MCF 10A (cell line): ENCODE measurements at places on chromosomes 3 and 15. TPM values are rescaled to one million over a fixed set of nuclear protein-coding genes. Genes with fewer than 3 reads are reported as not detected.

DNA sequence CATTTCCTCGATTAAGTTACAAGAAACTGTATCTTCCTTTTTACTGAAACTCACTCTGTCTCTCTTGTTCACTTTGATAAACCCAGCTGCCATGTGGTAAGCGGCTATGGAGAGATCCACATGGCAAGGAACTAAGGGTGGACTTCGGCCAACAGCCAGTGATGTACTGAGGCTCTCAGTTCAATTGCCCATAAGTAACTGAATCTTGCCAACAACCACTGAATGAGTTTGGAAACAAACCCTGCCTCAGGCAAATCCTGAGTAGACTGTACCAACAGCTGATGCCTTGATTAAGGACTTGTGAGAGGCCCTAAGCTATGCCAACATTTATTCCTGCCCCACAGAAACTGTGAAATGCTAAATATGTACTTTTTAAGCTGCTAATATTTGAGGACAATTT is 433.5 kb downstream of the PLOD2 start:
- no peak for DNase-seq

DNA sequence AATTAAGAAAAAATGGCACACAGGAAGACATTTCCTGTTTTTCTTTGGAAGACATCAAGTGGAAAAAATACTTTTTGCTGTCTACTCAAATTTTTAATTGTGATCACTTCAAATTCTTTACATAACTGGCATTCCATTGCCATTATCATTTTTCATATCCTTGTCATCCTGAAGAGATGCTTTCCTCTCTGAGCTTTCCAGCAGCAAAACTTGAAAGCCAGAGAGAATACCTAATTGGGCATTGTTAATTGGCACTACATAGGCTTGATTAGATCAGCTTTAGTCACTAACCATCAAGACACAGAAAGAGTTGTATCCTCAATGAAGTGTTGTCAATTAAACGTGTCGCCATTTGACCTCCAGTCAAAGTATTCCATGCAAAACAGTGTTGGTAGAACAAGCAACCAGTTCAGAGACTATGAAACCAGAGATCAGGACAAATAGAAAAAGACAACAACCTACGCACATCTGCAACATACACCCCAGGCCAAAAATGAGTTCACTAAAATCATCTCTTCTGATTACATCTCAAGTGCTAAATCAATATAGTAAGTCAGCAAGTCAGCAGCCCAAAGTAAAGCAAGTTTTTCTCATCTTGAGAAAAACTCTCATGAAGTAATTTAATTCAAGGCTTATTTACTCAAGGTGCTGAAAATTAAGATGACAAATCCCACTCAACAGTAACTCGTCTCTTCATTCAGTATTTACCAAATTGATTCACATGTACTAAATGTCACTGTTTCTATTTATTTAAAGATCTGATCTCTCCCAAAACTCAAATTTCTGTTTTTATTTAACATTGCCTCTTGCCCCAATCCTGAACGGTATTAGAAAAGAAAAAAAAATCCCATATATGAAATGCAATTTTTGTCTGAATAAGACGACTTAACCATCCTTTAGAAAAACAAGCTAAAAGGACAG is 123.0 kb downstream of the SUCLG2 start:
- no peak for DNase-seq

DNA sequence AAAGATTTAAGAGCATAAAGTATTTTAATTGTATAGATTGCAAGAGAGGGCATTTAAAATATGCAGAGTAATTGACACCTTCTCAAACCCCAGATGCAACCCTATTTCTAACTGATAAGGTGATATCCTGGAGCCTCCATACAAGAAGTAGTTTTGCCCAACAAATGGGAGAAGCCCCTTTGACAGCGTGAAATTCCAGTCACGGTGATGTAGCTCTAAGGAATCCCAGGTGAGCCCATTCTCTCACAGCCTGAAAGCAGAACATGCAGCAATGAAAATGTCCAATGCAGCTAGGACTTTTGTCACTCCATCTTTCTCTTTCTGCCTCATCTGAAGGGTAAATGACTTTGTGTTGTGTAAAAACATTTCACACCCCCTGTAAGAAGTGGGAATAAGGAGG is 96.4 kb downstream of the TMEM212 start:
- no peak for DNase-seq

DNA sequence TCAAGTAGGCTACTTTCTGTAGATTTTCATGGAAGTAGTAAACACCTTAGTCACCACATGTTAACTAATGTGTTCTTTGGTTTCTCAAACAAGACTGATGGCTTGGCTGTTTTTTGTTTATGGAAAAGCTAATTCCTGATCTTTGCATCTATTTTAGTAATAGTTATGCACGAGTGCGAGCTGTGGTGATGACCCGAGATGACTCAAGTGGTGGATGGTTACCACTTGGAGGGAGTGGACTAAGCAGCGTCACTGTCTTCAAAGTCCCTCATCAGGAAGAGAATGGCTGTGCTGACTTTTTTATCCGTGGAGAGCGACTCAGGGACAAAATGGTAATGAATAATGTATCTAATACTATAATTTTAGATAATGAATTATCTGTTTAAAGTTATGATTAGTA is 46.6 kb downstream of the SPRED1 start:
- DNase-seq, result peak; percentile 37

- DNase-seq, result no peak
These were observed 12.0 kb upstream of the NMNAT3 start for GRCh38 chr3:139689708-139690228.

DNA sequence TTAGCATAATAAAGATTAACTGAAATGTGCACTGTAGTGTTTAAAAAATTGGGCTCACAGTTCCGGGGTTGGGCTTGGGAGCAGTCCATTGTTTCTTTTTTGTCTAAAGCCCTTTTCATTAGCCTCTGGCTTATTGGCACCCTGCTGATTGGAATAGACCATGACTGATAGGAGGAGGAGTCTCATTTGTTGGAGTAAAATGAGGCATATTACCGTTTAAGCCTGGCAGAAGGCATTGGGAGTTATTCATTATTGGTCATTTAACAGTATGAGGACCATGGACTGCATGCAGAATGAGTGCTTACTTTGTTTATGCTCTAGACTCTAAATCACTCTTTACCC is 139.0 kb upstream of the CGNL1 start:
- DNase-seq, result no peak

GRCh38 chr3:123723522-123724168 is 138.8 kb upstream of the HACD2 start:
- DNase-seq, result peak; percentile 93

GRCh38 chr3:48543271-48543866 is 13.2 kb downstream of the PFKFB4 start:
- no peak for DNase-seq

DNA sequence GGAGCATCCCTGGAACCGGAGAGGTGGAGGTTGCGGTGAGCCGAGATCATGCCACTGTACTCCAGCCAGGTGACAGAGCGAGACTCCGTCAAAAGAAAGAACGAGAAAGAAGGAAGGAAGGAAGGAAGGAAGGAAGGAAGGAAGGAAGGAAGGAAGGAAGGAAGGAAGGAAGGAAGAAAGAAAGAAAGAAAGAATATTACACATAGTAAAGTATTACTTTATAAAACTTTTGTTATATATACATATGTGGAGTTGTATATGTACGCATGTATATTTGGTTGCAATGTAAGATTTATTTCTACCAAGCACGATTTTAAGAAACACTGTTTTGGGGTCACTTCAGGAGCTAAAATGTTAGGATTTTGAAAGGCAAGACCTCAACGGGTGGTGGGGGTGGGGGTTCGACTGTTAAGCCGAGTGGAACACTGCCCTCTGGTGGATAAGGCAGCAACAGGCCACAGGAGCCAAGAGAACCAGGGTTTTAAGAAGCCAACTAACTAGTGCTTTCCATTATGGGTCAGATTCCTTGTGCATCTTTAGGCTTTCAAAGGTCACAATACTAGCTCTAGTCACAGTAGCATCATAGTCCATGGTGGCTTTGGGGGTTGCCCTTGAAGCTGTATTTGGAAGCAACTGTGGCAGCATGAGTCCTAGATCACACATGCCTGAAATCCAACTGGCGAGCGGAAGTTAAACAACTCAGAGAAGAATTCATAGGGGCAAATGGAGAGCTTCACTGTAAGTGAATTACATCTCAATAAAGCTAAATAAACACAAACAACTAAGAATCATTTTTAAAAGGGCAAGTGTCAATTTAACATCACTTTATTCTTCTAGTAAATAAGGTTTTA is 22.5 kb downstream of the GLB1 start:
- DNase-seq, result peak; percentile 71

GRCh38 chr3:38609386-38610111 is 39.9 kb downstream of the SCN5A start:
- DNase-seq, result no peak

GRCh38 chr15:101018016-101018415 is 98.9 kb downstream of the LRRK1 start:
- DNase-seq, result peak; percentile 45

DNA sequence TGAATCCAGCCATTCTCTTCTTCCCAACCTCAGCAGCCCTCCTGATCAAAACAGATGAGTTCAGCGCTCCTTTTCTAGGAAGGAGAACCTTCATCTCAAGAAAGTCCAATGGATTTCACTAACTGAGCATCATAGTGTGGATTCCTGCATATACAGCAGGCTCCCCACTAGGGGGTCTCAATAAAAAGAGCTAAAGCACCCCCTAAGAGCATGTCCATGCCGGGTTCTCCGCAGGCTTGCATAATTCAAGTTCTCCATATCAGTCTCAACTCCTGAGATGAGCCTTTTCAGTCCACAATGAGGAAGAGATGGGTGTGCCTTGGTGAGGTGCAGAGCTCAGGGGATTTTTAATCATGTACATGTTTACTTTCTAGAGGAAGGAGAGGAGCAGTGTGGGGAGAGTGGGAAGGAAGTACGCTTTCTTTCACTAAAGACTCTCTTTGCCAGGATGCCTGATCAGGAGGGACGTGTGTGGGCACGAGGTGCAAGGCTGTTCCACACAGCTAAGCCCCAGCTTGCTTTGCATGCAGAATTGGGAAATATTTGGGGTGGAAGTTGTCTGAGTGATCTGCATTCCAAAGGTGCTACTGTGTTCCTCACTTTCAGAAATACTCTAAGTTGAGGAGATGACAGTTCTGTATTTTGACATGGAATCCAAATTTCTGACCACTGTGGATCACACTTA is 563.5 kb downstream of the OCA2 start:
- DNase-seq, result no peak

- DNase-seq, result no peak
These were observed 32.6 kb upstream of the NANOGP8 start for GRCh38 chr15:35117543-35118265.

DNA sequence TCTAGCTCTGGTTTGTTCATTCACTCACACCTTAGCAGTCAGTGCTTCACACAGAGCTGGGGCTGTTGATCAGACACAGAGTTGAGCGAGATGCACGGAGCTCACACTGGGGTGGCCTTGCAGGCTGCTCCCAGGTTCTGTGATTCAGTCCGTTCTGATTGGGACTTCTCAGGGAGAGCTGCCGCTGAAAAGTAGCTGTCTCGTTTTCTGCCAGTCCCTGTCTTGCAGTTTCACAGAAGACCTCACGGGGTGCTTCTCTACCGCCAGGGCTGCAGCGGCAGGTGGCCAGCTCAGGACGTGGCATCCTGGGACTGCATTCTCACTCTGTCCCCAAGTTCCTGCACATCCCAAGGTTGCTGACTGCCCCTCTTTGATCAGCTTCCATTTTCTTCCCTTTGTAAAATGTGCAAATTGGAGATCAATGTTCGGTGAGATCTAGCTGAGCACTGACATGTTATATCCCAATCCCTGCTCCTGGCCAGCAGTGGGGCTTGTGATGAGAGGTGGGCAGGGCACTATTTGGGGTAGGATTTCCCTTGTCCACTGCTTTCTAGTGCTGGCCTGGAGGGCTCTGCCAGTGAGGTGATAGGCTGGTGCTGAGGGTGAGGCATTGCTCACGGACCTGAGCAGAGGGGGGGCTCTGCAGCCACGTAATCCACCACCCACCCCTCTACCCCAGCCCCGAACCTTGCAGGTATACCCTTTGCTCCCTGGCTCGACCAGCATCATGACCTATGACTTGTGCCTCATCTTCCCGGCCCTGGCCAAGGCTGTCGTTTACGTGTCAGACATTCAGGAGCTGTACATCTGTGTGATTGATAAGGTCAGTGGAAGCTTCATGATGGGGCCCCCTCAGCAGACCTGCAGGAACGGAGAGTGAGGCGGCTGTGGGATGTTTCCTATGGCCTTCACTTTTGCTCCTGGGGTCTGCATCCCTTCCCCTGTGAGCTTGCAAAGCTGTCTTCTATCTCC is 5.3 kb upstream of the TXNRD3 start:
- peak; percentile 32 for DNase-seq

GRCh38 chr3:160564949-160565441 is 376 bp downstream of the KPNA4 start:
- peak; percentile 73 for DNase-seq

DNA sequence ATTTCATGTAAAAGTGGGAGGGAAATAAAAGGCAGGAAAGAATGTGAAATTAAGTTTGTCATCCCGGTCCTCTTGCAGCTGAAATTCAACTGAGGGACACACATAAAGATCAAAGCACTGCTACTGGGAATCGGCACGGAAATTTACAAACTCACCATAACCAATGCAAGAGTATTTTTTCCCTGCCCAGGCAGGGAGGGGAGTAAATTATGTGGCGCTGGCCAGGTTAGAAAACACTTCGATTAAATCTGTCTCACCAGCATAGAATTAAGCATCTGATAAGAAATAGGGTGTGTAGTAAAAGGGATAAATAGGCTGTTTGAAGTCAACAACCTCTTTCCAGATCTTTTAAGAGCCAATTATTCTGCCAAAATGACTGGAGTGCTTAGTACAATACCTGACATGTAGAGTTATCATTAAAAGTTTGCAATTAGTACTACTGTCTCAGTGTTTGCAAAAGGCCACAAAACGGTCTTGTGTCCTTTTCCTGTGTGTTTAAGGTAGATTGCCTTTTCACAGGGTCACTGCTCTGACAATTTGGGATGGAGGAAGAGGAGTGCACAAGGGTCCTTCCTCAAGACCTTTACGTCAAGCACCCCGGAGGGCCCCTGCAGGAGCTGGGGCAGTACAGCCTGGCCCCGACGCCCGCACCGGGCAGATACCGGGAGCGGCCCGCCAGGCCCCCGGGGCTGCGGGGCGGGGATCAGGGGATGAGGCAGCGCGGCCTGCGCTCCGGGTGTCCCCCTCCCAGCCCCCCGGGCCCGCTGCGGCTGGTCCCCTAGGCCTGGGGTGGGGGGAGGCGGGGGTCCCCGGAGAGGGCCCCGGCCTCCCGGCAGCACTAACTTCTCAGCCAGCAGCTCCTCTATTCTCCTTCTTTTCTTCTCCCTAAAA is 651 bp downstream of the UBA3 start:
- DNase-seq, result no peak

The ZNF80 gene
- total RNA-seq, result not detected in 2 replicates

The BDH1 gene
- total RNA-seq, result 38.6 and 41.9 TPM in 2 replicates

The ITGB5 gene
- 100 and 101 TPM in 2 replicates for total RNA-seq

The PYGO1 gene
- total RNA-seq, result 3.9 and 5.1 TPM in 2 replicates

The TICRR gene
- 6.6 and 8.5 TPM in 2 replicates for total RNA-seq

The HAPLN3 gene
- 4.1 and 5.0 TPM in 2 replicates for total RNA-seq

The GOLGA8S gene
- 0.16 and 0.17 TPM in 2 replicates for total RNA-seq

The ACAN gene
- not detected in 2 replicates for total RNA-seq

The CLDN11 gene
- not detected in 2 replicates for total RNA-seq

The THRB gene
- 3.8 and 4.2 TPM in 2 replicates for total RNA-seq

The CCR3 gene
- not detected in 2 replicates for total RNA-seq

The STRIT1 gene
- not detected in 2 replicates for total RNA-seq

The RARRES1 gene
- total RNA-seq, result not detected in 2 replicates
